AG04450 (cell line): ENCODE measurements at places on chromosomes 4 and X. TPM values are rescaled to one million over a fixed set of nuclear protein-coding genes. Genes with fewer than 3 reads are reported as not detected.

PHKA1 gene
- polyA plus RNA-seq, result 4.5 and 4.9 TPM in 2 replicates

TMEM128 gene
- polyA plus RNA-seq, result 32.3 and 44.0 TPM in 2 replicates

BMX gene
- polyA plus RNA-seq, result not detected in 2 replicates

PRICKLE3 gene
- polyA plus RNA-seq, result 3.6 and 4.1 TPM in 2 replicates

F8A1 gene
- polyA plus RNA-seq, result 0.94 and 1.5 TPM in 2 replicates

LINC00632 gene
- polyA plus RNA-seq, result 69.9 and 73.6 TPM in 2 replicates

LONRF3 gene
- not detected in 2 replicates for polyA plus RNA-seq

PCDH10 gene
- 0.36 and 0.37 TPM in 2 replicates for polyA plus RNA-seq

FSTL5 gene
- polyA plus RNA-seq, result not detected in 2 replicates

CCKAR gene
- polyA plus RNA-seq, result 0.10 and 0.27 TPM in 2 replicates

DNA sequence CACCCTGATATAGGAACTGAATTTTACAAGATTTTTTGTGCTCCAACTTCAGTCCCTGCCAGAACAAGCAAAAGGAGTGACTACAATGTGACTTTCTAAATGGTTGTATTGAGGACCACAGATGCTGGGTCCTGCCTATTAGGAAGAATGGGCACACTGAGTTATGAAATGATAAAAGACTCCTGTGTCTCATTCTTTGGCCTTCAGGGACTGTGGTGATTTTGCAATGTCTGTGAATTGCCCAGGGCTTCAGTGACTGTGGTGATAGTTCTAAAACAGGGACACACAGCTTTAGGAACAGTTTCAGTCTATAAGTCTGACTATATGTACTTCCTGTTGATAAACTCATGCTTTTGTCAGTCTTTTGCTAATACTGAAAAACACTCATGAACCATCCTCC is 210.2 kb downstream of the DMD start:
- DNase-seq, result no peak

GRCh38 chrX:100913111-100913510 is 15.6 kb downstream of the XKRX start:
- no peak for DNase-seq

DNA sequence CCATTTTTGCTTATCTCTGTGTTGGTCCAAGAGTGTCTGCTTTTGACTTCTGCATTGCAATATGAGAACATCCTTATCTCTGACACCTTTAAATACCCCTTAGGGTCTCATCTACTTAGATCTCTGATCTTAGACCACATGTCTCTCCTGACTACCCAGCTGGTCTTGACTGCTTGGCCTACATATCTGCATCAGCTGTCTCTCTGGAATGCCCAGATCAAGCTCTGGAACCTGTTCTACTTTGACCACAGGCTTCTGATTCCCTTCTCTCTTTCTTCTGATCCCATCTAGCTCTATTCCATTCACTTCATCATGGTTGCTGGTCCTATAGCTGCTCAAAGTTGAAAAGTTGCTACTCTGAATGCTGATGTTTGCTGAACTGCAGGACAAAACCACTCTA is 301.2 kb downstream of the MAPK10 start:
- DNase-seq, result no peak

- DNase-seq, result no peak
Observed at GRCh38 chrX:13750812-13751211, 16.3 kb downstream of the OFD1 start.

DNA sequence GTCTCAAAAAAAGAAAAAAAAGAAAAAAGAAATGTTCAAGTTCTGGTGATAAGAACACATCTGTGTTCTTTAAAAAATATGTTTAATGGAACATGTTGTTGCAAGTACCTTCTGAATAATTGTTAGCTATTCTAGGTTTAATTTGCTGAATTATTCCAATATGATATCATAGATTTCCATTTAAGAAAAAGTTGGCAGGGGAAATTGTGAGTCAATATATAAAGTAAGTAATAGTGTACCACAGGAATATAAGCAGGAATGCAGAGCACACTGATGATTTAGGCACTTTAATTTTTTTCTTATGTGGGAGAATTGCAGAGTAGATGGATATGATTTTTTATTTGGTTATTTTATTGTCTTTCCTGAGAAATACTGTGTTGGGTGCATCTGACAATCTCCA is 190.7 kb downstream of the RPA4 start:
- DNase-seq, result no peak

DNA sequence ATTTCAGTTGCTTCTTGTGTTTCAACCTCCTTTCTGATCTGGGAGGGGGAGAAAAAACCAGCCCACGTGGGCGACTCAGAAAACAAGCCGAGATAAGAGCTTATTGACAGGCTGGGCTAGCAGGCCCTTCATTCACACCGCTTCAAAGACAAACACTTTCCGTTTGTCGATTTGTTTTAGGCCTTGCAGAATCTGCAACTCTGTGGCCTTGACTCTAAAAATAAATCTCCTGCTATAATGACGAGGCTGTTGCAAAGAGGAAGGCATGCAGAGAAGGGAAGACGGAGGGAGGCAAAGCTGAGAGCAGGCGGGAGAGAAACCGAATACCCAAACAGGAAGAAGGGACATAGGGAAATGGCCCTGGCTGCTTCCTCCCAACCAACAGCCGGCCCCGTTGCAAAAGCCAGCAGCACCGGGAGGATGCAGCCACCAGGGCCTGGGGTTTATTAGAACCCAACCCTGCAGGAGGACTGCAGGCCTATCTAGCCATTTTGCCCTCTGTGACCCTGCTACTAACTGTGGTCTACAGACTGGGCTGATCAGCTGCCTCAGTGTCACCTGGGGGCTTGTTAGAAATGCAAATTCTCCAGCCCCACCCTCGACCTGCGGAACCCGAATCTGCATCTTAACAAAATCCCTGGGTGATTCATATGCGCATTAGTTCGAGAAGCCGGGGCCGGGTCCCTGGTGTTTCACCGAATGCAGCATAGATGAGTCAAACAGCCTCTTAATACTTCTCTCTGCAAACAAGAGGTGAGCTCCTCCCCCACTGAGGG is 325.5 kb downstream of the BCOR start:
- DNase-seq, result no peak

DNA sequence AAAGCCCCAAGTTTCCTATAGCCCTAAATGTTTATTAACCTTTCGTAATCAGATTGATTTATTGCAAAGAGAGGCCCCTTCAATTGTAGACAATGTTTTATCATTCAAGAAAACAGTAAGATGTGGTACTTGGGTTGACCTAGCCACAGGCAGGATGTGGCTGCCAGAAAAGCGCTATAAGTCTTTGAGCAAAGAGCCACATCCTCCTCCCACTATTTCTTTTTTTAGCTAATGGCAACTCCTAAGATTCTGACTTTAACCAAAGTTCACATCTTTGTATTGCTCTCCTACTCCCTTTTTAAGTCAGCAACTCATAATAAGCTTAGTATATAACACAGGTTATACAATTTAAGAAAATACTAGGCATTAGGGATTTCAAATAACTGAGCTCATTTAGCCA is 70.7 kb upstream of the PPP3CA start:
- no peak for DNase-seq

DNA sequence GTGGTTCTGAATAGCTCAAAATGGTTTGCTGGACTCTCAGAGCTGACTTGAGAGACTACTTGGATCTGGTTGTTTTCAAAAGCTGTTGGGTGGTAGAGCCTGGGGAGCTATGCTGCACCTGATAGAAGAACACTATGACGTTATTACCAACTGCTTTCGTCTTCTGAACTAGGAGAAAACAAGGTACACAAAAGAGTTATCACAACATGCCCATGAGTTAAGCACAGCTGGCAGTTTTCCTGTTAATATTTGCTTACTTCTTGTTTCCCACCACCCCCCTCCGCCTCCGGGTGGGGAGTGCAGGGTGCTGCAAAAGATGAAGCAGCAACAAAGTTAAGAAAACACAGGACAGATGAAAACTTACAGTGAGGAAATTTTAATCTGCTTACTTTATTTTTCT is 69.1 kb downstream of the RASL11B start:
- DNase-seq, result no peak

- DNase-seq, result no peak
Observed at GRCh38 chr4:184375027-184375426, 99.3 kb downstream of the IRF2 start.

GRCh38 chr4:26252349-26253025 is 68.3 kb upstream of the RBPJ start:
- no peak for DNase-seq

- DNase-seq, result no peak
Observed at GRCh38 chrX:47247206-47247998, 14.6 kb downstream of the USP11 start.

DNA sequence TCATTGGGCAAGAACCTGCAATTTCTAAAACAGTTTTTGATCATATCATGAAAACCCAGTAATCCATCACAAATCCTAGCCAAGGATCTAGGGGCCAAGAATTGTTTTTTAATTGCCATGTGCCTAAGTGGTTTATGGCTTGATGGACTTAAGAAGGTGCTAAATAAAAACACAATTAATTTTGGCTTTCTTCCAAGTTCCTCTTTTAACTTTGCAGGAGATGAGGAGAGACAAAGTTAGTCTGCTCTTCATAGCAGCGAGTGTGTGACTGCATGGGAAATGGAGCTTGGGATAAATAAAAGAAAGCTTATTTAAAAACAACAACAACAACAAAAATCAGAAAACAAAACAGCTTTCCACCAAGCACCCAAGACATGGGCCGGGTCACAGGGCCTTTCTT is 41.4 kb downstream of the ARHGEF9 start:
- no peak for DNase-seq

- DNase-seq, result no peak
Observed at GRCh38 chrX:20988804-20989203, 385.4 kb upstream of the CNKSR2 start.

- peak; percentile 8 for DNase-seq
Observed at GRCh38 chr4:175536852-175537453, 275.1 kb downstream of the GPM6A start.

DNA sequence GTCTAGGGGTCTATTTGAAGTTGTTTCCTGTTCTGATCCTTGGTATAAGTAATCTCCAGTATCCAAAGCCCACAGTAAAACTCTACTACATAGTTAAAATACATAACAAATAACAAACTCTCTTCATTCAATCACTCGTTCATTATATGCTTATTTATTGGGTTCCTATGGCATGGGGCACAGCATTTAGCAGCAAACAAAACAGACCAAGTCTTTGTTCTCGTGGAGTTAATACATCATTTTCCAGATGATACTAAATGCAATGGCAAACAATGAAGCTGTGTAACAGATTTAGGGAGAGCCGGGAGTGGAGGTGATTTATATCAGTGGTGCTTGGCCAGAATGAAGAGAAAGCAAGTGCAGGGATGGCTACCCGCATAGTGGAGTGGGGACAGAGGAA is 36.6 kb upstream of the SPARCL1 start:
- no peak for DNase-seq

DNA sequence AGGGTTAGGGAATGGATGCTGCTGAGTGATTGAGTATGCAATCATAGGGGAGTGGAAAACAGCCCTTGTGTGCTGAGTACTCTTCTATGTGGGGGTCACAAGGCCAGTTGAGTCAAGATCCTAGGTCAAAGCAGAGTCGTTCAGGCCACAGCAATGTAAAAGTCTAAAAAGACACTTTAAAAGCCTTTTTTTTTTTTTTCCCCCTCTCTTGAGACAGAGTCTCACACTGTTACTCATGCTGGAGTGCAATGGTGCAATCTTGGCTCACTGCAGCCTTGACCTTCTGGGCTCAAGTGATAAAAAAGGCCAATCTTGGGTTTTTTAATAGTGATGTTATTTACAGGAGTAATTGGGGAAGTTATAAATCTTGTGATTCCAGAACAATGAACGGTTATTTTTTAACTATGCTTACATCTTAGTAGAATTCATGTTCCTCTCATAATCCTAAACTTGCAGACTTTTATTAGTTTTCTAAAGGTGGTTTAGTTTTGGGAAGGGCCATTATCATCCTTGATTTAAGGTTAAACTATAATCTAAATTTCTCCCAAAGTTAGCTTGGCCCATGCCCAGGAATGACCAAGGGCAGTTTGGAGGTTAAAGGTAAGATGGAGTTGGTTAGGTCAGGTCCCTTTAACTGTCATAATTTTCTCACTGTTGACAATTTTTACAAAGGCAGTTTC is 82.2 kb upstream of the BMP2K start:
- no peak for DNase-seq

- no peak for DNase-seq
Observed at GRCh38 chr4:64781737-64782326, 372.6 kb upstream of the TECRL start.

DNA sequence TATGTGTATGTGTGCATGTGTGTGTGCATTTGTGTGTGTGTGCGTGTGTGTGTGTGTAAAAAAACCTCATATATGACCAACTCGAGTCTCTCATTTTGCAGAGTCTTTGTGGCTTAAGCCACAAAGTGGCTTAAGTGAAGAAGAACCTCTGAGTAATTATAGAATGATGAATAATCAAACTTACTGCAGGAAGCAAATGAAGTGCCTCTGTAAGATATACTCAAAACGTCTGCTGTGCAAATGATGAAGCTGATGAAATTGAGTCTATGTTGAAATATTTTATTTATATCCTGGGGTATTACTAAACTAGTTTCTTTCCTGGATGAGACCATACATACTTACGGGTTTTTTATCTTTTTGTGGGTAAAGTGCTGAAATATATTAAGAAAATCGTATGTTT is 1198.7 kb downstream of the PCDH7 start:
- DNase-seq, result no peak

GRCh38 chrX:3451571-3451970 is 105.1 kb upstream of the MXRA5 start:
- DNase-seq, result no peak

DNA sequence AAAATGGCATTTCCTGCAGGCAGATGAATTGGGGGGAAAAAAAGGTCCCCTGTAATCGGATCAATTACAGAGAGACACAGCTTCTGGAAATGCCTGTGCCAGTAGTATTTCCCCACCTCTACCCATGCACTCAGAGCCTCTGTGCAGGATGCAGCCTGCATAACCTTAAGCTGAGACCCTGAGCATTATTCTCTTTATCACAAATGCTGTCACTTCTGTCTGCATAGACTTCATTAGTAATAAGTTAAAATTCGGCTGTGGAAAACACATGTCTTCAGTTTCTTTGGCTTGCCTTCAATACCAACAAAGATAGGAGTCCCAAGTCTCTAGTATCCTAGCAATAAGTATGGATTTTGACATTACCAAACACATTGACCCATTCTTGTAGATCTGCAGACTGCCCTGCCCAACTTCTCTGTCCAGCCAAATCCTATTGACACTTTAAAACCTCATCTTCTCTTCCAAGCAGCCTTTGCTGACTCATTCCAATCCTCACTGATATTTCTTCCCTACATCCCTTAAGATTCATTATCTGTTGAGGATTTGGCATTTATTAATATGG is 70.8 kb downstream of the LUZP4 start:
- DNase-seq, result no peak

DNA sequence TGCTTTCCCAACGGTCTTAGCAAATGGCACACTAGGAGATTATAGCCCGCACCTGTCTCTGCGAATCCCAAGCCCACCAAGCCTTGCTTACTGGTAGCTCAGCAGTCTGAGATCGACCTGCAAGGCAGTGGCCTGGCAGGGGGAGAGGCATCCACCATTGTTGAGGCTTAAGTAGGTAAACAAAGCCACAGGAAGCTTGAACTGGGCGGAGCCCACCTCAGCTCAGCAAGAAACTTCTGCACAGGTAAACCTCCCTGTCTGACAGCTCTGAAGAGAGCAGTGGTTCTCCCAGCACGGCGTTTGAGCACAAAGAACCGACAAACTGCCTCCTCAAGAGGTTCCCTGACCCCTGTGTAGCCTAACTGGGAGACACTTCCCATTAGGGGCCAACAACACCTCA is 42.8 kb downstream of the BRWD3 start:
- no peak for DNase-seq

GRCh38 chrX:113651306-113651705 is 810.7 kb upstream of the AMOT start:
- no peak for DNase-seq

GRCh38 chrX:126701380-126701779 is 118.1 kb upstream of the PRR32 start:
- no peak for DNase-seq
